NCI-H2171 (cell line): ENCODE measurements at places on chromosomes 5 and 9.

GRCh38 chr5:18653216-18653752, 1019.0 kb downstream of the TAF11L14 start:
- DNase-seq: no peak

DNA sequence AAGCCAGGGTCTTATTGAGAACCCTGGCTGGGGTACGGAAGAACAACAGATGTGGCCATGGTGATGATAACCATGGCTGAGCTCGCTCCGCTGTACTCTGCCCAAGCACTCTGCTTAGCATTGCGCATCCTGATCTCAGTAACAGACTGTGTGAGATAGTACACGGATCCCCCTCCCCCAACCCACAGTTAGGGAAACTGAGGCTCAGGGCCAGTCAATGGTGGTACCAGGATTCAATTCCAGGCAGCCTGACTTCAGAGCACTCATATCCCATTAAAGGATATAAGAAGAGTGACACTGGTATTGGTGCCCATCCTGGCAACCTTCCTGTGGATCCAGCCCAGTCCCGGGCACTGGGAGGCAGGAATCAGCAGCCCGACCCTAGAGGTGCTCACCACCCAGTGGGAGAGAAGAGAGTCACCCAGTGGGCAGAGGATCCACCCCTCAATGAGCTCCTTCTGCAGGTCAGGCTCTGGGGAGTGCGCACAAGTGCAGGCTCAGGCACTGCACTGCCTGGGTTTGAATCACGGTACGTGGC, 26.5 kb upstream of the KIF12 start:
- no peak for DNase-seq

GRCh38 chr5:59420596-59420995, 472.9 kb downstream of the PDE4D start:
- DNase-seq: no peak

DNA sequence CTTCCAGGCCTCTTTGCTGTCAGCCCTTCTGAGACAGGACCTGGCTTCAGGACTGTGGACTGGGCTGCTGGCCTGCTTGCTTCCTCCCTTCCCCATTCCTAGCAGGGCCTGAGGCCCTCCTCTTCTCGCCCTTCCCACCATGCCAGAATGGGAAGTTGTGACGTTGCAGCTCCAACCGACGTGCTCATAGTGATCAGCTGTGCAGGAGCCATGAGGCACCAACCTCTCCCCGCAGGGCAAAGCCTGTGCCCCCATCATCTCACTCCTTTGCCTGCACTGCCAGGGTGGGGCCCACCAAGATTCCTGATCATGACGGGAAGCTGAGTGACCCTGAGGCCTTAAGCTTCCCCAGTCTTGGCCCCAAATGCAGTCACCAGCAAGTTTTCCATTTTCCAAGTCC, 45.1 kb upstream of the GARNL3 start:
- DNase-seq: no peak

DNA sequence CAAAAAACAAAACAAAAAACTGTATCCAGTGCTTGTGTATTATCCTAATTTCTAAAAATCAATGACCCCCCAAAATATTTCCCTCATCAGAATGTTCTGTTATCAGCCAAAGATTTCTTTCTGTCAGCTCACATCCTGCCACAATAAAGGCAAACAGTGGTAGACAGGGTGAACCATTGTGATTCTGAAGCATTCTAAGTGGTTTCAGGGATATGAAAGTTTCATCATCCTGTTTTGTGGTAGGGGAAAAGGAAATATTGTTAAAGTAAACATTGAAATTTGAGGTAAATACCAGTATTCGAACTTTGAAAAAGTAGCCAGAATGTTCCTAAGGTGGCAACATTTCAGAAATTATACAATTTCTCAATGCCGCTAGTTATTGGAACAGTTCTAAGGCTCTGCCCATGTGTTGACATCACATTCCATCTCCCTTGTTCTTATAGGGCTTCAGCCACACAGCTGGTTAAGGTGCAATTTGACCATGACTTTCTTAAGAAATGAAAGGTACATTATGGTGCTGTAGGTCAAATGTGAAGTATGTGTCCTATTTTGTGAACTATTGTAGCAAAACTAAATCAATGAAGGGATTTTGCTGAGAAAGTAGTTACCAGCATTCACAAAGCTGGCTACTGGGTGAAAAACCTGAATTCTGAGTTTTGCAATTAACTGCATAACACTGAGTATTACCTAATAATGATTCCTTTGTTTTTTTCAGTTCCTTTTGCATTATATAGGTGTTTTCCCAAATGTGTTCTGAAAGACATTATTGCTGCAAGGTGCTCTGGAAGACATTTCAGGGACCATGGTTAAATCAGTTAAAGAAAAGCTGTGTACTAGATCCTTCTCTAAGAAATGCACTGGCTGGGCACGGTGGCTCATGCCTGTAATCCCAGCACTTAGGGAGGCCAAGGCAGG, 107.6 kb upstream of the RASGRF2 start:
- DNase-seq: no peak

GRCh38 chr9:70400107-70400892, 14.2 kb downstream of the KLF9 start:
- DNase-seq: no peak

DNA sequence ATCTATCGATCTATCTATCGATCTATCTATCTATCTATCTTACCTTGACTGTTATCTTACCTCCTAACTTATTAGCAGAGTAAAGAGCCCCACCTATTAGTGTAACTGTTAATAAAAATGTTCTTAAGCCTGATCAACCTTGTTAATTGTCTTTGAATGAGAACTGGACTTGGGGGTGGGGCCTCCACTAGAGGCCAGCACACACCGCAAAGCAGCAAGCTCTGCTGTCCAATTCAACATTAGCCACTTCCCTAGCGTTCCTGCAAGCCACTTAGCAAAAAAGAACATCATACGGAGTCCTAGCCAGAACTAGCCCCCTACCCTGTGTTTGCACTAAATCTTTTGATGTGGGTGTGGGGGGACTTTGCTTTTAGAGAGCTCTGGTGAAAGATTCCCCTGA, 515.8 kb downstream of the KDM4C start:
- DNase-seq: no peak
